GM19239 (cell line): ENCODE measurements at places on chromosomes 7 and 10.

- DNase-seq, result no peak
Measured at GRCh38 chr10:130453036-130453720, 317.0 kb downstream of the GLRX3 start.

GRCh38 chr10:14975672-14976273 lies 16.6 kb downstream of the MEIG1 start:
- no peak for DNase-seq

- no peak for DNase-seq
Measured at GRCh38 chr10:21393931-21394330, 131.6 kb downstream of the SKIDA1 start.

- no peak for DNase-seq
Measured at GRCh38 chr7:34612661-34613060, 45.4 kb upstream of the NPSR1 start.

DNA sequence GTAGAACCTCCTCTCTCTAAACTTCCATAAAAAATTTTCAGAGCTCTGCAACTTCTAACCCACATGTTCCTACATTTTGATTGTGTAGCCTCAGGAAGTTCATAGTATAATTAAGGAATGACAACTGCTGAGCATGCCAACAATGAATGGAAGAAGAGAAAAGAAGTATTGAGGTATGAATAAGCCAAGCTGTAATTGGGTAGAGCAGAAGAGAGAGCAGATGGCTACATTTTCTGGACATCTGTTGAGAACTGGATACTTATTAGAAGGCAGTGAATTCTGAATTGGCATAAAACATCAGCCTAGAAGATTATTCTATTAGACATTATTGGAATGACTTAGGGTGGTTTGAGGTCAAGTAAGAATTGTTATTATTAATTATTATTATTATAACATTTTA lies 728.3 kb upstream of the PHF14 start:
- no peak for DNase-seq

- DNase-seq, result no peak
Measured at GRCh38 chr7:32047075-32047474, 23.1 kb downstream of the PDE1C start.

- no peak for DNase-seq
Measured at GRCh38 chr10:30431435-30431911, 2.5 kb upstream of the MAP3K8 start.

- DNase-seq, result no peak
Measured at GRCh38 chr10:21961847-21962246, 41.7 kb downstream of the DNAJC1 start.

DNA sequence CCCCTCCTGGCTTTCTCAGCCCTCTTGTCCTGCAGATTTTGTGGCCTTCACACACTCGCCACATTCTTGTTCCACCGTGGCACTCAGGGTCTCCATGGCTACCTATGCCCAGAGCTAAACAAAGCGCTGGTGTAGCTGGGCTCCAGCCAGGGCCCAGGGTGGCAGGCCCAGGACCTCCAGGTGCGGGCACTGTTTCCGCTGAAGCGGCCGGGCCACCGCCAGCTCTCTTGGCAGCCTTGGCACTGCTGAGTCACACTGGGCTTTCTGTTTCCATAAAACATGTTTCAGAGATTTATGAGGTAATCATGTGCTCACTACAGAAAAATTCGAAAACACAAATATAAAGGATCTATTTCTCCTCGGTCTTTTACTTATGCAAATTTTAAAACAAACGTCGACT lies 51.3 kb downstream of the AOC1 start:
- no peak for DNase-seq

DNA sequence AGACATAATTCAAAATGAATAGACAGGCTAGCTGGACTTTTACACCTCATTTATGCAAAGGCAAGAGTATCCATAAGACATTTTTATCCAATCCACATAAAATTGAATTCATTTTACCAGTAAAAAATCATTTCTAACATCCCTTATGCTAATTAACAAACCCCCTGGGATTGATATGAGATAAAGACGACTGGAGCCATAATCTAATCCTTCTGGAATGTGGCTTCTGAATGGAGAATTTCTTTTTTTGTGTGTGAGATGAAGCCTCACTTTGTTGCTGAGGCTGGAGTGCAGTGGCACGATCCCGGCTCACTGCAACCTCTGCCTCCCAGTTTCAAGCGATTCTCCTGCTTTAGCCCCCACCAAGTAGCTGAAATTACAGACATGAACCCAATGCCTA lies 90.4 kb downstream of the AKR1D1 start:
- no peak for DNase-seq

DNA sequence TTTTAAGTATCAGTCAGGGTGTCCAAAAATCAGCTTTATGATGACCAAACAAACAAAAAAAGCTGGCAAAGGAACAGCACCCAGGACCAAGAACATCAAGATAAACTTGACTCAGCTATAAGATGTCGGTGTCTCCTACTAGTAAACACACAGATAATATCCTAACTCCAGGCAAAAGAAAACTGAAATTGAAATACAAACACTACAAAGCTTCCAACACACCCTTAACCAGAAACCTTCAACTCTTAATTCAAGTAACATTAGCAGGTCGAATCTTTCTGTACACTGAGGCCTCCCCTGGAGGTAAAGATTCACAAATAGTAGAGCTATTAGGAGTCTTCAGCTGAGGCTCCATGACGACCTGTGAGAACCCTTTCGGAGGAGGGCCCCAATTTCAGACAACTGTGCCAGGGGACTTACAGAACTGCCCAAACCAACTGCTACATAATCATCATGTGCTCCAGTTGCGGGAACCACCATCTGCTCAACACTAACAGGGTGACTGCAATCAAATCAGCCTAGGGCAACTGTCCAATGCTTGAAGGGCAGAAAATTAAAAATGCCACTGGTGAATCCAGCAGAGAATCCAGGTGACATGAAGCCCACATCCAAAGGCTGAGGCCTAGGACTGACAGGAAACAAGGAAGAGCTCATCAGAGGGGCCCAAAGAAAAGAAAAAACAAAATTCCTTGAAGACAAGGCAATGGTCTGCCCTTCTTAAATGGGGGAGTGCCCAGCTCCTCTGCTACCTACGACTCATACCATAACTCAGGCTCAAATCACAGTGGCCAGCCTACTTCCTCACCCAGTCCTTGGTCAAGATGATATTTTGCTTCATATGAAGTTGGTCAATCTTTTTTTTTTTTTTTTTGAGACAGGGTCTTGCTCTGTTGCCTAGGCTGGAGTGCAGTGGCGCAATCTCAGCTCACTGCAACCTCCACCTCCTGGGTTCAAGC lies 20.0 kb downstream of the XPNPEP1 start:
- DNase-seq, result no peak

DNA sequence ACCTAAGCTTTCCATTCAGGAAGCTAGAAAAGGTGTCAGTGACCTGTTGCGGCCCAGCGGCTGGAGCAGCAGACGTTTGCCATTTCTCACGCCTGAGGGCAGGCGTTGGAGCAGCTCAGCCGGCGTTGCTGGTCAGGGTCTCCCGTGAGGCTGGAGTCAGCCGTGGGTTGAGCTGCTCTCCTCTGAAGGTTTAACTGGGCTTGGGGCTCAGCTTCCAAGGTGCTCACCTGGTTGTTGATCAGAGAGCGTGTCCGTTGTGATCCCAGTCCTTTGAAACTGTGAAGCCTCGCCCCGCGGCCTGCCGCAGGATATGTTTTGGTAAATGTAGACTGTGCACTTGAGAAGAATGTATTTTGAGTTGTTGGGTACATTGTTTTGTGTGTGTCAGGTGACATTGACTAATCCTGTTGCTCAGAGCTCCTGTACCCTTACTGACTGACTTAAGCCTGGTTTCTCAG lies 20.6 kb upstream of the PWWP2B start:
- no peak for DNase-seq
